ENCODE measurements at places on chromosomes 2 and 18. TPM values are rescaled to one million over a fixed set of nuclear protein-coding genes. Genes with fewer than 3 reads are reported as not detected.

Gene APLF
- 1.6 TPM for total RNA-seq

GRCh38 chr2:45867800-45868199, 216.3 kb downstream of the PRKCE start:
- H3K4me1 ChIP-seq, result no peaks in the 10 kb centered on the region
- H3K4me3 ChIP-seq, result no peak overlapping the region
- H3K27ac ChIP-seq, result no peak overlapping the region
- H3K27me3 ChIP-seq, result no peaks in the 10 kb centered on the region

DNA sequence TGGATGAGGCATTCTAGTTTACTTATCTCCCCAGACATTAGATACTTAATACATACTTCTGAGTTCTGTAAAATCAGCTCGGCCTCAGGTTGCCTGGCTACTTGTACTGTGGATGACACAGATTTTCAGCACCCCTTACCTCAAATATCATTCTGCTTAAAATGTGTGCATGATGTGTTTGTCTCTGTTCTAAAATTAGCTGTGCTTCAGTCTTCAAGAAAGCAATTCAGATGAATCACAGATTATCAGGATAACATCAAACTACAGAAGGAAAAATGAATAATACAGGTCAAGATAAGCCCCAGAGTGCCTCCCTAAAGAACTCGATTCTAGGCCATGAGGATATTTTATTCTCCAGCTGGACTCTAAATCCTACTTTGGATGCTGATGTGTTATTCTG, 21.3 kb upstream of the MAPRE2 start:
- no peaks in the 10 kb centered on the region for H3K27me3 ChIP-seq
- no peaks in the 10 kb centered on the region for H3K4me1 ChIP-seq
- no peak for DNase-seq
- H3K27ac ChIP-seq, result no peak overlapping the region
- no peak overlapping the region for H3K4me3 ChIP-seq

- H3K27ac ChIP-seq, result no peak overlapping the region
- H3K36me3 ChIP-seq, result no peaks in the 10 kb centered on the region
- no peaks in the 10 kb centered on the region for H3K27me3 ChIP-seq
- no peaks in the 10 kb centered on the region for H3K4me1 ChIP-seq
Measured at GRCh38 chr2:196980473-196980872, 54.0 kb upstream of the PGAP1 start.

GRCh38 chr2:44942304-44943030, 965 bp downstream of the SIX3 start:
- DNase-seq, result no peak
- H3K36me3 ChIP-seq, result no peaks in the 10 kb centered on the region
- H3K27ac ChIP-seq, result no peak overlapping the region
- H3K4me1 ChIP-seq, result peaks cover 37% of the 10 kb centered on the region
- no peak overlapping the region for H3K4me3 ChIP-seq

Data from HCT116 (cell line).